Right lobe of liver (tissue), 6 donors: ENCODE measurements at places on chromosomes 2 and 18. TPM values are rescaled to one million over a fixed set of nuclear protein-coding genes. Genes with fewer than 3 reads are reported as not detected.

GRCh38 chr2:119086327-119086726 lies 72.2 kb downstream of the C1QL2 start:
- no peaks in the 10 kb centered on the region for H3K27me3 ChIP-seq
- no peaks in the 10 kb centered on the region for H3K4me1 ChIP-seq
- no peak for DNase-seq
- no peaks in the 10 kb centered on the region for H3K36me3 ChIP-seq

DNA sequence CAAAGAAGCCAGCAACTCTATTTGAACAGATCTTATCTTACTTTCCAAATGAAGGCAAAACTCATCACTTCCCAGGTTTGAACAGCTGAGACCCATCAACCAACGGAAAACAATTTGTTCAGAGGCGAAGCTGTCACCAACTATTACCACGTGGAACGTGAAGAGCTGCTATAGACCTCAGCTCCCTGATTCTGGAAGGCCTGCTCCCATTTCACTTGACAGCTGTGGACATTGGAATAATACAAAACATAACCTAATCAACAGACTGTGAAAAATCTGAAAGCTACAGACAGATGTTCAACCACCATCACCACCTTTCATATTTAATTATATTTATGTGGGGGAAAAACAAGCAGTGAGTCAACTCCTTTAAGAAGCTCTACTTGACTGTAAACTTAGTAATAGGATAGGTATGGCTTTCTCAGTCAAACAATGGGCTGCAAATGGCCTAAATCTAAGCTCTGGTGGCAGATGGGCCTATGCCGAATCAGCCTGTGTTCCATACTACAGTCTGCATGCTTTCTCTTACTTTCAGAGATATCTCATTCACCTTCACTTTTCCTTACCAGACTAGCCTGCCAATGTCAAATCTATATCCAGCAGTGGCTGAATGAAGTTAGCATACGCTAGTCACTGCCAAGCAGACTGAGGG lies 896.4 kb downstream of the TDRD15 start:
- H3K27ac ChIP-seq: no peak overlapping the region
- H3K36me3 ChIP-seq: no peaks in the 10 kb centered on the region
- no peak overlapping the region for H3K4me3 ChIP-seq
- no peaks in the 10 kb centered on the region for H3K27me3 ChIP-seq

DNA sequence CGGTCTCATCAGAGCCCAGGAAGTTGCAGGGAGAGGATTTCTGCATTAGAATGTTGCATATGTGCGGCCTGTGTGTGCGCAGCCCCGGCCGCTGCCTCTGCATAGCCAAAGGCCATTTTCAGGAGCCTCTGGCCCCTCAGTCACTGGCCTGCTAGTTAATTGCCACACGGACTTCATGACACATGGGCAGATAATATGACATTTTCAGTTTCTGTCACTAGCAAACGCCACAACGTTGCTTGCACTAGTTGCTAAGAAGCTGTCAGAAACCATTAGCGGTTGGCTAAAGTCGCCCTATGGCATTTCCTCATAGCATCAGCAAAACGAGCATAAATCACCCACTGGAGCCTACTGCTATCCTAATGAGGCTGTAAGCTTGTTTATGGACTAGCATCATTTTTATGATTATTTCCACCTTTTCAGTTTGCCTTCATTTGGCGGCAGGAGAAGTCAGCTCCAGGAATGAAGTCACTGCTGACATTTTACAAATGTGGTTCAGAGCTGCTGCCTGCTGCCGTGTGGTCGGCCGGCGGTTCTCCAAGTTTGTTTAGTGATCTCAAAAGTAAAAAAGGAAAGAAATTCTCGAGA lies 73.7 kb downstream of the MEIS1 start:
- no peaks in the 10 kb centered on the region for H3K27me3 ChIP-seq
- H3K4me1 ChIP-seq: no peaks in the 10 kb centered on the region
- H3K4me3 ChIP-seq: no peak overlapping the region
- H3K27ac ChIP-seq: no peak overlapping the region
- no peaks in the 10 kb centered on the region for H3K36me3 ChIP-seq

DNA sequence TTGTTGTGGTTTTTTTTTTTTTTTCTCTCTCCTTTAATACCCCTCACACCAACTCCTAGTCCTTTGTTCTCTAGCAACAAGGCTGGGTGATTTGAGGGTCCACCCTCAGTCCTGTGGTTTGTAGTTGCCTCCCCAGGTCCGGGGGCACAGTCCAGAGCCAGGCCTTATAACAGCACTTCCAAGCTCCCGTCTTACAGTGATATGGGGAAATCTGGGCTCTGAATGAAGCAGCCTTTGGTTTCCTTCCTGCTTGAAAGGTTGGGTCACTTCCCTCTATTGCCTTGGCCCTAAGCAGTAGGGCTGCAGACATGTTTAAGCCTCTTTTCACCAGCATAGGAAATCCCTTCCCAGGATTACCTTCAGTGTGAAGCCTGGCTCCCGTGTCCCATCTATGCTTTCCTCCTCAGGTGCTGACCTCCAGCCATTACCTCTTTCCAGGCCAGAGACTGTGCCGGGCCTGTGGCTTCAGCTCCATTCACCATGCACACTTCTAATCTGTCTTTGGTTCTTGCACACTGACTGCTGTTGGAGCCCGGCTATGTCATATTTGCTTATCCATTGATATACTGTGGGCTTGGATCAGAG lies 21.2 kb upstream of the NTSR2 start:
- DNase-seq: no peak
- H3K4me1 ChIP-seq: no peaks in the 10 kb centered on the region
- H3K4me3 ChIP-seq: no peak overlapping the region

DNA sequence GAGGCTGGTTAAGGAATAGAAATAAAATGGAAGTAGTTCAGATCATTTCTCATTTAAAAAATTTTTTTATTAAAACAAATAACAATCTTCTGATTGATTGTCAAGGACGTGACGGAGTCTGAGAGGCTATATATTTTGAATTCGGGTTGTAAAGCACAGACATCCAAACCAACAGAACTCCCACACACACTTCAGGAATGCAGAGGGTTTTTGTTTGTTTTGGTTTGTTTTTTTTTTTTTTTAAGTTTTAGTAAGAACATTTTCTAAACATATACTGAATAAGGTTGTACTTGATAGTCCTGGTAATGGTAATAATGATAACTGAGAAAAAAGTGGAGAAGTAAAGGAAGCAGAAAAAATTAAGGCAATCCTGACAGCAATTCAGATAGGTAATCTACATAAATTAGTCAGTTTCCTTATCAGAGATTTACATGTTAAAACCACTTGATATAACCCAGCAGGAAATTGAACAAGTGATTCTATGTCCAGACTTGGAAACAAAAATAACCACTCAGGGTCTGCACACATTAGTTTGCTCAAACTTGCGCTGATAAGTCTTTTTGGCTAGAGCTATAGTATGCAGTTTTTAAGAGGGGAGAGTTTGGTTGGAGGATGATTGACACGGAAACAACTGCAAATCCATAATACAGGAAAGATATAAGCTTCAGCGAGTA lies 51.5 kb upstream of the CTAGE1 start:
- DNase-seq: no peak
- no peak overlapping the region for H3K27ac ChIP-seq
- H3K36me3 ChIP-seq: no peaks in the 10 kb centered on the region
- no peaks in the 10 kb centered on the region for H3K27me3 ChIP-seq
- H3K4me3 ChIP-seq: no peak overlapping the region

DNA sequence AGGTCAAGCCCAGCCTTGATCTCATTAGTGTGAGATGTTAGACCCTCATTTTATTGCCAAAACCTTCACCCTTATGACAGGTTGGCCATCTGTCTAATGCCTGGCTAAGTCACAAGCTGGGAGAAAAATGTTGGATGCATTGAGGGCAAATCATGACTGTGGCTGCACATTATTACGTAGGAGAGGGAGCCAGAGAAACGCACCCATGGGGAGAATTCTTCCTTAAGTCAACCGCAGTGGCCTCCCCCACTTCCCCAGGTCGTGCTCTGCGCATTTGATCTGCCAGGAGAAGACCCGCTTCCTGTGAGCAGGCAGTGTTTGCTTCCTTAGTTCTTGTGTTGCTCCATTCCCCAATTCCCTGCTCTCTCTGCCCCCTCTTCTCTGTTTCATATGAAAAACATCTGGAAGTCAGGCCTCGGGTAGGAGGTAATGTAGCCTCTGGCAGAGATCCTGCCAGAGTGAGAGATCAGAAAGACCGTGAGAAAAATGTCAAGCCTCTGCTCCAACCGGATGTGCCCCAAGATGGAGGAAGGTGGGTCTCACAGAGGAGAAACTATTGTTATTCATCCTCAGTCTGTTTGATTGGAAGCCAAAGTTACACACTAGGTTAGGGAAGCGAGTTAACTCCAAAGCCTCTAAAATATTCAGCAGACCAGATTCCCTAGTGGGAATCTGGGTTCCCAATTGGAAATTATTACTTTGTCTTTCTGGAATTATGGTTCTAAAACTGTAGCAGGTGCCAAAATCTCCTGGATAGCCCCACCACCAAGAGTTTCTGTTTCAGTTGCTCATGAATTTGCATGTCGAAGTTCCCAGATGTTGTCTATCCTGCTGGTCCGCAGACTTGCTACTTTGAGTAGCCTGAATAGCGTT lies 144.3 kb upstream of the PELI1 start:
- H3K4me3 ChIP-seq: no peak overlapping the region
- H3K36me3 ChIP-seq: no peaks in the 10 kb centered on the region
- no peak for DNase-seq
- no peaks in the 10 kb centered on the region for H3K27me3 ChIP-seq
- no peaks in the 10 kb centered on the region for H3K4me1 ChIP-seq
- H3K27ac ChIP-seq: no peak overlapping the region

DNA sequence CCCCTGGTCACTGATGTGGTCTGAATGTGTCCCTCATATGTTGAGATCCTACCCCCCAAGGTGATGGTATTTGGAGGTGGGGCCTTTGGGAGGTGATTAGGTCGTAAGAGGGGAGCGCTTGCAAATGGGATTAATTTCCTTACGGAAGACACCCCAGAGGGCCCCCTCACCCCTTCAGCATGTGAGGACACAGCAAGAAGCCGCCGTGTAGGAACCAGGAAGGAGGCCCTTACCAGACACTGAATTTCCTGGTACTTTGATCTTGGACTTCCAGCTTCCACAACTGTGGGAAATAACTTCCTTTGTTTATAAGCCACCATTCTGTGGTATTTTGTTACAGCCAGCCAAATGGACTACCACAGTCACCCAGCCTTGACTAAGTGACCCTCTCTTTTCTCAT lies 35.9 kb downstream of the NCK2 start:
- no peaks in the 10 kb centered on the region for H3K27me3 ChIP-seq
- H3K27ac ChIP-seq: no peak overlapping the region
- no peak for DNase-seq
- H3K36me3 ChIP-seq: no peaks in the 10 kb centered on the region
- H3K4me3 ChIP-seq: no peak overlapping the region

The IL36A gene
- not detected for total RNA-seq

- no peaks in the 10 kb centered on the region for H3K27me3 ChIP-seq
- no peaks in the 10 kb centered on the region for H3K36me3 ChIP-seq
- DNase-seq: no peak
- no peak overlapping the region for H3K4me3 ChIP-seq
These were observed 1.6 kb upstream of the CSRNP3 start for GRCh38 chr2:165467921-165468320.

The SCN2A gene
- total RNA-seq: 0.12 TPM

- no peak overlapping the region for H3K4me3 ChIP-seq
- no peaks in the 10 kb centered on the region for H3K36me3 ChIP-seq
- no peaks in the 10 kb centered on the region for H3K4me1 ChIP-seq
- H3K27me3 ChIP-seq: no peaks in the 10 kb centered on the region
These were observed 106.9 kb downstream of the FBXO15 start for GRCh38 chr18:74040459-74041332.

DNA sequence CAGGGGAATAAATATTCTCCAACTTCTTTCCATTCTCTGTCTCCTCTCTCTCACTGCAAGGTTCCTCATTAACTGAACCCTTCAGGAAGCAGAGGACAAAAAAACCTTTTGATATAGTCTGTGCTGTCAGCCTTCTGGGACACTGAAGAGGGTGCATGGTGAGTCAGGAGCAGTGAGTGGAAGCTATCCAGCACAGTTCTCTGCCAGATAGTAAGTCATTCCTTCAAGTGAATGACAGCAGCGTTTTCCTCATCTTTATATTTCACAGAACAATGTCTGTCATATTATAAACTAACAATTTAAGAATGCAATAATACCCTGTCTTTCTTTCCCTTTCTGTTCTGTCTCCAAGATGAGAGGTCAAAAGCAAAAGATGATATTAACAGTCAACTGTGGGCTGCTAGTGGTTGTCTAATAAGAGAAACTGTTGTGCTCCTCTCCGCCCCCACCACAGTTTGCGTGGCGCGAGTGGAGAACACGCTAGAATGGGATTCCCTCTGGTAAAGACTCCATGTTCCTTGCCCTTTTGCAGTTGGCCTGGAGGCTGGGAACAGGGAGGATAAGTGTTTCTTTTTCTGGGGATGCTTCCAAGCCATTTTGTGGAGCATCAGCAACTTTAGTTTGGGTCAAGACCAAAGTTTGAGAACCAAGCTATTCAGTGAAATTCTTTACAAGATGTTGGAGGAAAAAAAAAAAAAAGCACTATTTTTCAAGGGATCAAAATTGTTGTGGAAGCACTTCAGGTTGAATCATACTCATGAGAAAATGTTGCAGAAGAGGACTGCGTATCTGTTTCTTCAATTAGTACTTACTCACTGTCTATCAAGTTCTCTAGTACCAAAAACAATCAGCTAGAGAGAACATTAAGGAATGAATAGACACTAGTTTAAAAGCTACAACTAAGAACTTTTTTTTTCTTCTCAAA lies 430.2 kb downstream of the SETBP1 start:
- no peak overlapping the region for H3K27ac ChIP-seq
- no peaks in the 10 kb centered on the region for H3K36me3 ChIP-seq
- DNase-seq: no peak
- H3K27me3 ChIP-seq: no peaks in the 10 kb centered on the region

DNA sequence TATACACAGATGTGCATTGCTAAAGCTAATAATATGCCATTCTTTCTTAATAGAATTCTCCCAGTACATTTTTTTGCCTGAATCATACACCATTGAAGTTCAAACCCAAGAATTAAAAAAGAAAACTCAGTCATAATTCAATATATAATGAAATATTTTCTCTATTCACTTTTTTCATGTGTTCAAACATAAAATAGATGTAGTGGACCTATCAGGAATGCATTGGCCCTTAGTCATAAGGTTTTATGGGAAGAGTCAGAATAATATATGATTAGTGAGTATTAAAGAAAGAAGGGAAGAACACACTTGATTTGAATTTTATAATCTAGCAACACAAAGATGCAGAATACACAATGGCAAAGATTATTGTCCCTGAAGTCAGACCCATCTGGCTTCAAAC lies 297.0 kb upstream of the COL3A1 start:
- DNase-seq: no peak
- no peaks in the 10 kb centered on the region for H3K4me1 ChIP-seq
- no peak overlapping the region for H3K4me3 ChIP-seq
- no peaks in the 10 kb centered on the region for H3K36me3 ChIP-seq

The NEU2 gene
- not detected for total RNA-seq
